Endothelial cell of umbilical vein (primary cell): ENCODE measurements at places on chromosomes 1 and 21.

DNA sequence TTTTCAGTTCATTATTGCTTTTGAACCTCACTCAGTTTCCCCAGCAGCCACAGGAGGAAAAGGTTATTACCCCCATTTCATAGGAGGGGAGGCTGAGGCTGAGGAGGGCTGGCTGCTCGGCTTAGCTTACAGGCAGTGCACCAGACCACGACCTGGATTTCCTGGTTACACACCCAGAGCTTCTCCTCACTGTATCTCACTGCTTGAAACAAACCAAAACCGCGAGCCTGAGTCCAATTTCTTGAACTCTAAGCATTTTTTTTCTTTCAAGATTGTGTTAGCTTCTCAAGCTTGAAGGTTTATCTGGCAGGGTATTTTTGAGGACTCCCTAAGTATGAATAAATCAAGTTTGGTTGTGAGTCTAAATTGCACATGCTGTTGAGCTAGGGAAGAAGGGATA lies 188.9 kb upstream of the EDN2 start:
- no peak for DNase-seq
- H3K27me3 ChIP-seq = no peaks in the 10 kb centered on the region
- H3K36me3 ChIP-seq = no peaks in the 10 kb centered on the region
- no peaks in the 10 kb centered on the region for H3K4me1 ChIP-seq

DNA sequence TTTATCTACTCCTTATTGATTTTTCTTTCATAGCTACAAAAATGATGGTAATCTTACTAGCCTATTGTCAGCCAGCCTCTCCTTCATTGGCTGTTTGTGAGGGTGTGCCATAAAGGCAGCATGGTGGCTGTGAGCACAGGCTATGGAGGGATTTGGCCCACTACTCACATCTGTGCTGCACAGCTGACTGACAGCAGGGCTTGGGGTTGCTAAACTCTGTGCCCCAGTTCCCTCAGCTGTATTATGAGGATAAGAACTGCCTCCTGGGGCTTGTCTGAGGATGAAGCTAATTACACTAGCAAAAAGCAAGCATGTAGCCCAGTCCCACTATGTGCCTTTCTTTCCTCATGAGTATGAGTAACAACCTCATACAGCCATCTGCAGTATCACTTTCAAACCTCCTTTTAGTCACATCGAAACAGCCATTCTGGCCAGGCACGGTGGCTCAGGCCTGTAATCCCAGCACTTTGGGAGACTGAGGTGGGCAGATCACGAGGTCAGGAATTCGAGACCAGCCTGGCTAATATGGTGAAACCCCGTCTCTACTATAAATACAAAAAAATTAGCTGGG lies 66.2 kb downstream of the COQ8A start:
- peaks cover 15% of the 10 kb centered on the region for H3K36me3 ChIP-seq
- no peak overlapping the region for H3K4me3 ChIP-seq
- H3K4me1 ChIP-seq = no peaks in the 10 kb centered on the region
- no peak overlapping the region for H3K27ac ChIP-seq
- no peak for DNase-seq

DNA sequence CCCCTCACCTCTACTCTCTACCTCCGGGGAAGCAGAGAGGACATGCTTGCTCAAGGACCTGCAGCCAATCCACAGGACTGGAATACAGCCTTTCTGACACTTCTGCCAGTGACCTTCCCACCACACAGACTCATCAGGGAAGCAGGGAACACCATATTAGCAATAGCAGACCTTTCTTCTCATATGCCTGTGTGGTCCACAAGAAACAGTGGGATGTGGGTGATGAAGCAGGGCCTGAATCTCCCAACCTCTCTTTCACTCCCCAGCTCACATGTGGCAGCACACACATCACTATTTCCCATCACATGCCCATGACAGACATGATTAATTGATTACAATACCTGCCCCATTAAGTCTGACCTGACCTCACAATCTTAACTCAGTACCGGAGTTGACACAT lies 695.1 kb downstream of the MATN1 start:
- no peak overlapping the region for H3K27ac ChIP-seq
- H3K4me3 ChIP-seq = no peak overlapping the region
- DNase-seq = no peak
- H3K4me1 ChIP-seq = no peaks in the 10 kb centered on the region
- H3K27me3 ChIP-seq = no peaks in the 10 kb centered on the region

GRCh38 chr1:19450811-19451515 lies 34.4 kb downstream of the CAPZB start:
- peak; percentile 90 for DNase-seq
- no peaks in the 10 kb centered on the region for H3K36me3 ChIP-seq
- no peak overlapping the region for H3K4me3 ChIP-seq
- H3K27me3 ChIP-seq = no peaks in the 10 kb centered on the region
- peak overlapping the region; percentile 44 for H3K27ac ChIP-seq

DNA sequence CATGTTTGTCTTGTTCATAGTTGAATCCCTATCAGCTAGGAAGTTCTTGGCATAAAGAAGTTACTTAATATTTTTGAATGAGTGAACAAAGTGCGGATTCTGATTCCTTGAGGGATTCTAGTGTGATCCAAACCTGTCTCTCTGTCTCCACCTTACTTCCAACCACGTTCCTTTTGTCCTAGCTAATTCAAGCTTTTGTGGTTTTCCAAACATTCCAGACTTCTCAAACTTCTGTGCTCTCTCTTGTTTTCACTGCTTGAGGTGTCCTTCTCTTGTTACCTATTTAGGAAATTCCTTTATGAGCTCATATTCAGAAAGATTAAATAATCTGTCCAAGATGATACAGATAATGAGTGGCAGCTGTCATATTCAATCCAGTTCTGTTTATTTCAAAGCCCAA lies 353.2 kb downstream of the PTBP2 start:
- H3K36me3 ChIP-seq = no peaks in the 10 kb centered on the region
- H3K4me1 ChIP-seq = no peaks in the 10 kb centered on the region
- H3K27ac ChIP-seq = no peak overlapping the region
- H3K27me3 ChIP-seq = no peaks in the 10 kb centered on the region
- DNase-seq = no peak
- H3K4me3 ChIP-seq = no peak overlapping the region

DNA sequence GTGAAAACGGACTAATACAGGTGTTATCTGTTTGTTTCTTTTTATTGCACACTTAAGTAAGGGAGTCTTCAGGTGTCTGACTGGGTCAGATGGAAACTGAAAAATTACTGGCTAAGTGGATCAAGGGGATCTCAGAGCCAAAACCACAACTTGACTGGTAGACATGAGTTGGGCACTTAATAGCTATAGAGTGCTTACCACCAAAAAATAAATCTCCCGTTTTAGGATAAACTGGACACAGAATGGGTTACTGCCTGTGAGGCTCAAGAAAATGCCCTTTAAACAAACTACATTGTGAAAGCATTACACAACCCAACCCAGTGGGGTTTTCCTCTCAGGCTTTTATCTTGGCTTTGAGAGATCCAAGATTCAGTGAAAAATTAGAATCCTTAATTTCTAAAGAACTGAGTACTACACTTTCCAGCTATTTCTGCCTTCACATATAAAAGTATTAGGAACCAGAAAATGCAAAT lies 134.0 kb upstream of the LYPLAL1 start:
- H3K27ac ChIP-seq = no peak overlapping the region
- H3K36me3 ChIP-seq = no peaks in the 10 kb centered on the region
- H3K4me3 ChIP-seq = no peak overlapping the region
- H3K27me3 ChIP-seq = no peaks in the 10 kb centered on the region
- no peaks in the 10 kb centered on the region for H3K4me1 ChIP-seq
- DNase-seq = no peak

DNA sequence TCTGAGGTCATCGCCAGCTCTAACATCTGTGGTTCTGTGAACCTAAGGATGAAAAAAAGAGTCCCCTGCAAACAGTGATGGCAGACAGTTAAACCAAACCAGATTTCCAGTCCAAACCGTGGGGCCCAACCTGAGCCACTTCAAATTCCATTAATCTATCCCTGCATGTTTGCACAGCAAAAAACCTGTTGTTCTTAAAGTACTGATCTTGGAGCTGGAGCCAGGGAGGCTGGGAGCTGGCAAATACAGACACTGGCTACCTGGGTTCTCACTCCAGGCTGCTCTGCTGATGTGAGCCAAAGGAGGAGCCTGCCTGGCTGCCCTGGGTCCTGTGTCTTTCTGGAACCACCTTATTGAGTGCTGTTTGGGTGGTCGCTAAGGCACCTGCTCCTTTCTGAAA lies 16.4 kb downstream of the LDLRAD1 start:
- no peaks in the 10 kb centered on the region for H3K36me3 ChIP-seq
- H3K4me1 ChIP-seq = no peaks in the 10 kb centered on the region
- no peak overlapping the region for H3K4me3 ChIP-seq
- no peak overlapping the region for H3K27ac ChIP-seq
- DNase-seq = no peak

DNA sequence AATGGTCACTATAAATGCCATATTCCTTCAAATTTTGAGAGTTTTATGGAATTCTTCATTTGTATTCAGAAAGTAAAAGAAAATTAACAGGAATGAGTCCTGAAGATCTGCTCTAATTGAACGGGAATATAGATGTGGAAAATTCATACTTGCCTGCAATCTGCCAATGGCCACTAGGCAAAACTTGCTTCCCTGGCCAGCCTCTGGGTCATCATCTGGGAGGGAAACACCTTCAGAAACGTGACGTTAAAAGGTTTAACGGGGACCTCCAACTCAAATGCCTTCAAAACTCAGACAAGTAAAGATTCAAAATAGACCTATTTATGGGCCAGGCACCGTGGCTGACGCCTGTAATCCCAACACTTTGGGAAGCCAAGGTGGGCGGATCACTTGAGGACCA lies 21.7 kb upstream of the CTSK start:
- H3K36me3 ChIP-seq = peaks cover 30% of the 10 kb centered on the region
- no peak overlapping the region for H3K4me3 ChIP-seq
- no peak overlapping the region for H3K27ac ChIP-seq
- H3K27me3 ChIP-seq = no peaks in the 10 kb centered on the region
- no peak for DNase-seq

- no peaks in the 10 kb centered on the region for H3K4me1 ChIP-seq
- H3K36me3 ChIP-seq = no peaks in the 10 kb centered on the region
- no peak overlapping the region for H3K27ac ChIP-seq
- peak; percentile 29 for DNase-seq
Measured at GRCh38 chr1:93061895-93062792, 16.9 kb upstream of the MTF2 start.

GRCh38 chr1:11749996-11750395 lies 12.0 kb upstream of the C1orf167 start:
- H3K36me3 ChIP-seq = no peaks in the 10 kb centered on the region
- H3K27me3 ChIP-seq = no peaks in the 10 kb centered on the region
- H3K27ac ChIP-seq = no peak overlapping the region
- DNase-seq = no peak
- H3K4me1 ChIP-seq = no peaks in the 10 kb centered on the region

GRCh38 chr21:45929449-45929848 lies 52.1 kb upstream of the COL6A1 start:
- no peak for DNase-seq
- H3K27me3 ChIP-seq = no peaks in the 10 kb centered on the region
- H3K27ac ChIP-seq = no peak overlapping the region
- H3K4me1 ChIP-seq = no peaks in the 10 kb centered on the region

DNA sequence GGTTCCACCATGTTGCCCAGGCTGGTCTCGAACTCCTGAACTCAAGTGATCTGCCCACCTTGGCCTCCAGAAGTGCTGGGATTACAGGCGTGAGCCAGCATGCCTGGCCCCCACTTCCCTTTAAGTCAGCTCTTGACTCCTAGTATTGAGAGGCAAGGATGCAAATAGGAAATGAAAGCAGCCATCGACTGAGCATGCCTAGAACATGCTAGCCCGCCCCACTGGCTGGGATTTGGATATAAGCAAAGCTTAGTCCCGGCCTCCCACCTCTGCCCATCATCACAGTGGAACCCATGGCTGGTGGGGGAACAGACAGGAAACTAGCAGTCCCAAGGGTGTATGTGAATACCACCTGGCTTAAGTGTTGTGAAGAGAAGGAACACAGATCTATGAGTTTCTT lies 10.5 kb downstream of the C1orf167 start:
- no peak overlapping the region for H3K27ac ChIP-seq
- H3K27me3 ChIP-seq = no peaks in the 10 kb centered on the region
- H3K36me3 ChIP-seq = no peaks in the 10 kb centered on the region
- peaks cover 4% of the 10 kb centered on the region for H3K4me1 ChIP-seq
- no peak overlapping the region for H3K4me3 ChIP-seq

- peaks cover 18% of the 10 kb centered on the region for H3K27me3 ChIP-seq
- no peak overlapping the region for H3K27ac ChIP-seq
- no peak for DNase-seq
- no peaks in the 10 kb centered on the region for H3K36me3 ChIP-seq
- H3K4me1 ChIP-seq = no peaks in the 10 kb centered on the region
Measured at GRCh38 chr1:116164150-116164549, 53.0 kb downstream of the MAB21L3 start.

- no peaks in the 10 kb centered on the region for H3K4me1 ChIP-seq
- no peak for DNase-seq
- no peaks in the 10 kb centered on the region for H3K36me3 ChIP-seq
- no peak overlapping the region for H3K27ac ChIP-seq
Measured at GRCh38 chr21:16337266-16337665, 607.5 kb downstream of the USP25 start.

GRCh38 chr1:56550138-56550858 lies 29.1 kb downstream of the PLPP3 start:
- no peaks in the 10 kb centered on the region for H3K36me3 ChIP-seq
- no peak overlapping the region for H3K27ac ChIP-seq
- no peak overlapping the region for H3K4me3 ChIP-seq
- no peaks in the 10 kb centered on the region for H3K4me1 ChIP-seq
- no peaks in the 10 kb centered on the region for H3K27me3 ChIP-seq

DNA sequence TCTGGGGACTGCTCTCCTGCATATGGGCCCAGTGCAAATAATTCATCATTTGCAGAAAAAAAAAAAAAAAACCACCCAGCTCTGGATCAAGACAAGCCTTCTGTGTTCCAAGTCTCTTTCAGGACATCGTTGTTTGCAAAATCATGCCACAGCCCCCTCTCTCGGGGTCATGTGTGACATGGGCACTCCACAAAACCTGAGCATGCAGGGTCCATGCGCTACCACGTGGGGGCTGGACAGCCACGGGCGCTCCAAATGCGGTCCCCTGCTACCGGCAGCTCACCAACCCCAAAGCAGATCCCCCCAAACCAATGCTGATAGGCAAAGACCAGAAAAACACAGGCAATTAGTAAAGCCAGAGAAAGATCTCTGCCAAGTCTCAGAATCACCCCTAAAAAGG lies 17.6 kb downstream of the NPHP4 start:
- H3K36me3 ChIP-seq = no peaks in the 10 kb centered on the region
- H3K27ac ChIP-seq = no peak overlapping the region
- DNase-seq = no peak
- H3K27me3 ChIP-seq = no peaks in the 10 kb centered on the region
- H3K4me1 ChIP-seq = no peaks in the 10 kb centered on the region

DNA sequence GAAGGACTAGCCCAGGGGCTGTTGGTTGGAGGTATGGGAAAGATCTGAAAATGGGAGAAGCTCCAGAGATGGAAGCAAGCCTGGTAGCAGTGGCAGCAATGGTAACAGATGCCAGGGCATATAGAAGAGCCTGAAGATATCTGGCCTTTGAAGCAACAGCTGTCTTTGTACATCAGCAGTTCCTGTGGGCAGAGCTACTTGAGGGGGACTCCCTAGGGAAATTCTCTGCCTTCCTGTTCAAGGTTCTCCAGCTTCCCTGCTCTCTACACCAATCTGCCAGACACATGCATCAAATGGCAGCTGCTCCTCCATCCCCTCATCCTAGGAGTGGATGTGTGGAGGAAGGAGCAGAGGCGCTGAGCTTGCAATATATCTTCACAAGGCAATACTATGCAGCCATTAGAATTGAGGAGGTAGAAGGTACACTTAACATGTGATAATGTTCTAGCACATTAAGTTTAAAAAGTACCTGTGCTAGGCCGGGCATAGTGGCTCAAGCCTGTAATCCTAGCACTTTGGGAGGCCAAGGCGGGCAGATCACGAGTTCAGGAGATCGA lies 2.2 kb downstream of the TMEM35B start:
- DNase-seq = no peak
- H3K27ac ChIP-seq = no peak overlapping the region
- H3K4me3 ChIP-seq = no peak overlapping the region
- H3K4me1 ChIP-seq = peaks cover 15% of the 10 kb centered on the region
